ENCODE measurements at places on chromosomes 2 and 18.

GRCh38 chr2:233063976-233064411 is 3.9 kb downstream of the INPP5D start:
- no peak for DNase-seq

- no peak for DNase-seq
These were observed 9.9 kb downstream of the NFE2L2 start for GRCh38 chr2:177254433-177255226.

- DNase-seq, result no peak
These were observed 69.5 kb downstream of the ANTXR1 start for GRCh38 chr2:69082430-69082997.

- no peak for DNase-seq
These were observed 27.6 kb upstream of the SERPINB2 start for GRCh38 chr18:63859781-63860475.

- DNase-seq, result no peak
These were observed 161.6 kb downstream of the NEDD4L start for GRCh38 chr18:58205443-58206160.

All from NCI-H1694 (cell line).